ENCODE measurements at places on chromosomes 3 and 15.

GRCh38 chr3:53646723-53647122 lies 152.3 kb downstream of the CACNA1D start:
- DNase-seq = no peak

GRCh38 chr15:70119911-70120508 lies 22.3 kb upstream of the TLE3 start:
- DNase-seq = no peak

DNA sequence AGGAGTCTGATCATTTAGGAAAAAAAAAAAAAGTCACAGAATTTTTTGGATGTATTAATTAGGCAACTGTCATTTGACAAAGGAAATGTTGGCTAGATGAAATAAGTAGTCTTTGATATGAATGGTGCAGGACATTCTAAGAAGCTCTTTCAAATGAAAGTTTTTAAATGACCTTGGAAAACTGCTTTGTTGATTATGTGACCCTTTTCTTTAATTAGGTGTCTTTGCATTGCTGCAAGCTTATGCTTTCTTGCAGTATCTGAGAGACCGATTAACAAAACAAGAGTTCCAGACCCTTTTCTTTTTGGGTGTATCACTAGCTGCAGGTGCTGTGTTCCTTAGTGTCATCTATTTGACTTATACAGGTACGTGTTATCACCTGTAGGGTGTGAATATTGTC lies 84.0 kb downstream of the STT3B start:
- DNase-seq = no peak

- no peak for DNase-seq
Measured at GRCh38 chr3:53498806-53499641, 4.6 kb downstream of the CACNA1D start.

DNA sequence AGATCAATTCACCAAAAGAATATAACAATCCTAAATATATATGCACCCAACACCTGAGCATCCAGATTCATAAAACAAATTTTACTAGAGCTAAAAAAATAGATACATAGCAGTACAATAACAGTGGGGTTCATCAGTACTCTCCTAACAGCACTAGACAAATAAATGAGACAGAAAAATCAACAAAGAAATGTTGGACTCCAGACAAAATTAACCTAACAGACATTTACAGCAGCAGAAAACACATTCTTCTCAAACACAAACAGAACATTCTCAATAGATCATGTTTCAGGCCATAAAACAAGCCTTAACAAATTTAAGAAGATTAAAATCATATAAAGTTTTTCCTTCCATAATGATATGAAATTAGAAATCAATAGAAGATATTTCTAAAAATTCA lies 124.8 kb upstream of the NECTIN3 start:
- no peak for DNase-seq

GRCh38 chr3:29164825-29165224 lies 116.0 kb upstream of the RBMS3 start:
- no peak for DNase-seq

Data from adipocyte (in vitro differentiated cells).